ENCODE measurements at places on chromosomes 5 and 9. TPM values are rescaled to one million over a fixed set of nuclear protein-coding genes. Genes with fewer than 3 reads are reported as not detected.

Gene PFN3
- not detected for total RNA-seq

GRCh38 chr9:70040376-70040903 is 3.2 kb upstream of the MAMDC2 start:
- DNase-seq: no peak

Gene C1QTNF2
- total RNA-seq: not detected

DNA sequence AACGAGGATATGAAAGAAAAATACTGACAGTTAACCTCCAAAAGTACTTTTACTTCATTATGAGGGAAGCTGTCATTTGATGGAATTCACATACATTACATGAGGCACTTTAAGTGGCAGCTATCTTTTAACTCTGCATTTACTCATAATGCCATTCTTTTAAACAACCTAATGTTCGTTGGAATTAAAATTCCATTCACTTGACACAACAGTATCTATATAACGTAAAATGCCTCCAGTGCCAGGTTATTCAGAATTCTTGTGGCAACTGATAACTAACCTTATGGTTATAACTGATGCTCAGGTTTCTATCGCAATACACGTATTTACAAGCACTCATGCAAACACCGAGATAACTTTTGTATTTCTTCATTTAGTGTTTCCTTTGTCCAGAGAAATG is 376.9 kb upstream of the GRAMD2B start:
- DNase-seq: no peak

DNA sequence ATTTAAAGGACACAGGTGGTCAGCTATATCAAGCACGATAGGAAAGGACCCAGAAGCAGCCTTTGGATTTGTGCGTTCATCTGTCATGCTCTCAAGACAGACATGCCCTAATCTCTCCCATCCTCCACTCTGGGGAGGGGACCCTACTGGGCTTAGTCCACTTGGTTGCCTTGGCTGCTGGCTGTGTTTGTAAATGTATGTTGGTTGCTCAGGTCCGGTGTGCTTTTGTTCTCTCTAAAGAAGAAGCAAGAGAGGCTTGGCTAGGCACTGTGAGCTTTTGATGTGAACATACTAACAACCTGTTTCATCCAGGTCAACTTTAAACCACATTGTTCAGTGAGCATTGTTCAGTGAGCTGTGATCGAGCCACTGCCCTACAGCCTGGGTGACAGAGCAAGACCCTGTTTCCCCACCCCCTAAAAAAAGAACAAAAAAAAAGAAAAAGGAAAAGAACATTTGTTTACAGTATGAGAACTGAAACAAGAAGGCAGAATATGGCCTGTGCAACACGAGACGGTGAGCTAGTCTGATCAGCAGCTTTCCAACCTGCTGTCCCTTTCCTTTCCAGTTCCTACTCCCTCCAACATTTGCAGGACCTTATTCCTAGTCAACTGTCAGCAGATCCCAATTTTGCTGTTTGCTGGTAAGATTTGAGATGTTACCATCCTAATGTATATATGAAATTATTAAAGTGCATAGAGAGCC is 228.3 kb downstream of the ARHGAP26 start:
- DNase-seq: no peak

Measured in natural killer cell (primary cell).